ENCODE measurements at places on chromosomes 7 and 10. TPM values are rescaled to one million over a fixed set of nuclear protein-coding genes. Genes with fewer than 3 reads are reported as not detected.

Gene NPY4R
- total RNA-seq = not detected

Gene CFAP58
- 0.29 TPM for total RNA-seq

GRCh38 chr10:127548022-127548421 lies 1.1 kb upstream of the NPS start:
- no peak for DNase-seq

DNA sequence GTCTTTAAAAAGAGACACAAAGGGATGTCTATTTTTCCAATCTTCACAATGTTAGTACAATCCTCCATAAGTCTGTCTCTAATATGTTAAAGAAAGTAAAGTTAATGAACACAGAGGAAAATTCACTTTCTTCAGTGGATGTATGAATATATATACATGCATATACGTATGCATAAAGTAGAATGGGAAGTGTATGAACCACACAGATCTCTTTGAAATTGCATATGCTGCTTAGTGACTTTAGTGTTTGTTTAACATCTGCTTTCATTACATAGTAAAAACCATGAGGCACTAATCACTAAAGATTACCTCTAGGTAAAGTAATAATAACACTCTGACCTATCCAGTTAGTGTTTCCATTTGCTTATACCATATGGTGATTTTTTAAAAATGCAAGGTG lies 451.2 kb downstream of the SEMA3D start:
- DNase-seq = no peak

All from epithelial cell of proximal tubule (primary cell).